ENCODE measurements at places on chromosomes 7 and 10.

GRCh38 chr7:99624484-99624883 is 7.7 kb downstream of the ZSCAN25 start:
- DNase-seq: no peak

GRCh38 chr10:128318366-128318765 is 192.1 kb upstream of the MKI67 start:
- DNase-seq: no peak

DNA sequence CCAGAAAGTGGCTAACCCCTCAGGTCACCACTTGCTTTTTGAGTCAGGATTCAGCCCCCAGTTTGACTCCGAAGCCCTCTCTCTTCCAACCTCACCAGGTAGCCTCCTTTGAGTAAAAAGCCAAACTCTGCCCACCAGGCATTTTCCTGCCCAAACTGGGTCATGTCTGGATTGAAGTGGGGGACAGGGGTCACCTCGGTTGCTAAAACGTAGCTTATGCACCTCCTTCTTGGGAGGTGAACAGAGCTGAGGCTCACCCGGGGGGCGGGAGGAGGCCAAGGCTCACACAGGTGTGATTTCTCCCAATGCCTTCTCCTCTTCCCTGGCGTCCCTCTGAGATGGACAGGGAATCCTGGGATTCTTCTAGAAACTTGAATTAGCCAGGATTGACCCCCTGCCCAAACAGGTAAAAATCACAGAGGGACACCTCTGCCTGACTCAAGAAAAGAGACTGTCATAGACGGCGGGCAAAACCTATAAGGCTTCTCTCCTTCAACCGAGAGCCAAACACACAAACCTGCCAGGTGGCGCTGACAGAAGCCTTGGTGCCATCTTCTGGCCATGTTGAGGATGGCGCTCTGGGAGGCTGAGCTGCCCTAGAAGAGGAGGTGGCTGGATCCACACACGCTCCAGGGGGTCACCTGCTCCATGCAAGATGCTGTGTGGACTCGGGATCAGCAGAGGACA is 51.6 kb downstream of the PRLHR start:
- DNase-seq: peak; percentile 46

DNA sequence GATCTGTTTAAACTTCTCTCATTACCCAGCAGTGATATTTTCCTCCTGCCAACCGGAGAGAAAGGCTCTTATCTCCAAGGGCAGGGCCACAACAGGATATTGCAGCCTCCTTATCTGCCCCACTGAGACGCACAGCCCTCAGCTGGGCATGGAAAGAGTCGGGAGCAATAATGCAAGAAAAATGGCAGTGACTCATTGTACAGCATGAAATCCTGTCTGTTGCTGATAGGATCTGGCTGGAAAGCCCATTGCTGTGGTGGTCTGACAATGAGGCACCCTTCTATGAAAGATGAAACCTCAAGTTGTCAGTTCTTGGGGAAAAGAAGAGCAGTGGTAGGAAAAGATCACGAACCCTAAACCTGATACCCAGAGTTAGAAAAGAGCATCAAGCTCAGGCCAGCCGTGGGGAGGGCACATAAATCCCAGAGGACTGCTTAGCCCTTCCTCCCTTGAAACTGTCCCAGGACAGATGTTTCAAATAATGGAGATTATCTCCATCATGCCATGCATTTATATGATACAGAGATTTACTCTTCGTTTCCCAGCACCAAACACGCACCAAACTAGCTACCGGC is 47.0 kb upstream of the FIGNL1 start:
- peak; percentile 79 for DNase-seq

DNA sequence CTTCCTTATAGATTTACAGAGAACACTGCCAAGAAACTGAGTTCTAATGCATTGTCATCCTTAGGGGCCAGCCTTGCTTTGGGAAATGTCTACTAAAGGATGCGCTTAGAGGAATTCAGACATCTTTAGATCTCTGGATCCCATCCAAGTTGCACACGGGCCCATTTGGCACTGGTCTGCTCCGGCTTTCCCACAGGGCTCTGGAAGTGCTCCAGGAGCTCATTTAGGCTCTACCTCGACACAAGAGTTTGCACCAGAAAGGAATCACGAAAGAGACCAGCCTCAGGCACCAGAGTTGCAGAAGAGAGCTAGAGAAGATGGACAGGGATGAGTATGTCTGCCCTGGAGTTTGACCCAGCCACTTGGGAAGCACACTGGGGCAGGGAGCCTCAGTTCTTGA is 150.1 kb upstream of the TMEM72 start:
- no peak for DNase-seq

DNA sequence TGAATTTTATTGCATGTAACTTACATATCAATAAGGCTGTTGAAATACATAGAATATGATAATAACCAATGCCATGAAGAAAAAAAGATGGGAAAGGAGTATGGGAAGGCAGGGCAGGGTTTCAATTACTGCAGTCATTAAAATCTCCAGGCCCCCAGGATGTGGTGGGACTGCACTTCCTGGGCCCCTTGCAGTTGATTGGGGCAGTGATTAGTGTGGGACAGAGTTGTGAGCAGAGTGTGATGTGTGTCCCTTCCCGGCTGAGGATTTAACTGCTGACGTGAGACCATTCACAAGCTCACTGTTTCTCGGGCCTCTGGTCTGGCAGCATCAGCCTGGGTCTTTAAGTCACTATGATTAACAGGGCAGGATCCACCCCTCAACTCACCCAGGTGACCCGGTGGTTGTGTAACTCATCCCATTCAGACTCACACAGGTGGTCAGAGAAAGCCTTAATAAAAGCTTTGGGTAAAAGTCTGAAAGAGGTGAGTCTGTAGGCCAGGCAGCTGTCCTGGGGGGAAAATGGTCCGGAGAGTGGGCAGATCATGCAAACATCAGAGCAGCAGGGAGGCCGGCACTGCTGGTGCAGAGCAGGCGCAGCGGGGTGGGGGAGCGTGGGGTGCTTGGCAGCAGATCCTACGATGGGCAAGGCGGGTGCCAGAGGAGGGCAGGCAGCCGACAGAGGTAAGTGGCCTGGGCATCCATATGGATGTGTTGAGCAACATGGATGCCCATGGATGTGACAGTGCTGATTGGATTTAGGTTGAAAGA is 36.3 kb upstream of the WDFY4 start:
- no peak for DNase-seq

- DNase-seq: no peak
Measured at GRCh38 chr10:110808123-110808522, 63.6 kb upstream of the PDCD4 start.

GRCh38 chr7:95169678-95170077 is 154.7 kb downstream of the PON1 start:
- no peak for DNase-seq

GRCh38 chr7:36021367-36021766 is 131.7 kb upstream of the EEPD1 start:
- DNase-seq: no peak

GRCh38 chr10:100710151-100710871 is 35.1 kb upstream of the PAX2 start:
- DNase-seq: peak; percentile 17

DNA sequence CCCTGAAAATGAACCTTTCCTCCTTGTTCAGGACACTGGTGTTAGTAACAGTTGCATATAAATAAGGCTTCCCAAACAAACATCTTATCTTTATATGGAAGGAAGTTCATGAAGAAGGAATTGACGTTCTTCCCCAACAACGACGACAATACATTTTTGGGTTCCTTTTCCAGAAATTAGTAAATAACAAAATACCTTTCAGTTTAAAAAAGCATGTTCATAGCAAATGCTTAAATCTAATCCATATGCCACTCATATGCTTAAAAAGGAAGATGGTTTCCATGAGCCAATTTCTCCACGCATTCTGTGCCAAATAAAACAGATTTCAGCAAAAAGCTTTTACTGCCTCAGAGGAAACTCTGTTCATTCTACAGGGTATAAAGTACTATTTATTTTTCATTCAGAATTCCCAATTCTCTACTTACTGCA is 182.6 kb downstream of the COBL start:
- no peak for DNase-seq

DNA sequence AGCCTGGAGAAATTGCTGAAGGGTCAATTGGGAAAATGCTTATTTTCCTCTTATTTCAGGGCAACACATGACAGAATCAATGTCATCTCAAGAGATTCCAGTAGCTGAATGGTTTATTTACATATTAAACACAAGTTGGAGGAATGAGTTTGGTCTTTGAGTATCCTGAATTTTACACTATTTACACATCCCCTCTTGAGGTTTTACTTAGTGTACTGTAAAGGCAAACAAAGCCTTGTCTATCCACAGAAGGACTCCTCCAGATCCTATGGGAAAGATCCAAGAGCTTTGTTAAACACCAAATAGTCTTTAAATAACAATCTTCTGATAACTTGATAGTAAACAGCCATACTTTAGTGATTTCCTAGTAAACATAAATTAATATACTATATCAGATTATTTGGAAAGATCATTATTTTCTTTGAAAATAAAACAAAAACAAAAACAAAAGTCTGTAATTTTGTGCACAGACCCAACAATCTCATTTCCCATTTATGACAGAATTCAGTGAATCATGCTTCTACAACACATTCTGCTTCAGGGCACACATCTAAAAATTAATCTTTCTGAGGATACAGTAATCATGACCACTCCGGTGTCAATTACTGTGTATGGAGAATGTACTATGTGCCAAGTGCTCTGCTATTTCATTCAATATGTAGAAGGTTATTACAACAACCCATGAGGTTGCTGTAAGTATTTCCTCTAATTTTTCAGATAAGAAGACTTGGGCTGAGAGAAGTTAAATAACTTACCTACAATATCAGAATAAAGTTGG is 575.0 kb upstream of the LRRTM3 start:
- no peak for DNase-seq

DNA sequence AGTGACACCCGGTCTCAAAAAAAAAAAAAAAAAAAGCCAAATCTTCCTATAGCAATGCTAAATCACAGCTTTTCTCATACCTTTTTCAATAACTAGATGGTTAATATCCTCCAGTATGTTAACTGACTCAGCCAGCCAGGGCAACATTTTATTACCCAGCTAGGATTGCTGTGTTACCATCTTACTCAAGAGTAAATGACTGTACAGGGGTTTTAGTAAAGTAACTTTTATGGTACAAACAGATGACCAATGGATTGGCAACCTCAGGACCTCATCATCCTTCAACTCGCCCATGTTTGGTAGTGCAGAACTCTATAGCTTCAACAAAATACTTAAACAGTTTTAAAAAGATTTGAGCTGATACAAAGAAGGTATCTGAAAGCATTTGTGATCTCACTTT is 59.5 kb downstream of the HBP1 start:
- no peak for DNase-seq

GRCh38 chr10:69948261-69948660 is 104.4 kb upstream of the MACROH2A2 start:
- DNase-seq: no peak

DNA sequence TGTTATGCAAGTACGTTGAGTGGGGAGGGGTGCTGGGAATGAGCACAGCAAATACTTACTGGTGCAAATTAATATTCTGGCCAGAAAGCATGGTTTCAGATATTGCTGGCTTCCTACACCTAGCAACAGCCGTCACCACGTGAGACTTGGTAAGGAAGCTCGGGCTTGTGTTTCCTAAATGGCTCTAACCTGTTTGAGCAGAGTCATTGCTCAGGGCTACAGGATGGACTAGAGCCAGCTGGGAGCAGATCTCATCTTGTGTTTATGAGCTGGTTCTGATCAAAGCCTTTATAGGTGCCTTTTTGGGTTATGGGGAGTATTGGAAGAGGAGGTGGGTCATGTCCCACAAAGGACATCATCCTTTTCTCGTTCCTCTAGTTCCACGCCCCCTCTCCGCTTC is 200.3 kb downstream of the BUB3 start:
- no peak for DNase-seq

- DNase-seq: no peak
Measured at GRCh38 chr7:139842401-139843210, 13.5 kb downstream of the TBXAS1 start.

GRCh38 chr7:151380199-151381097 is 29.4 kb downstream of the WDR86 start:
- peak; percentile 30 for DNase-seq

- DNase-seq: no peak
Measured at GRCh38 chr10:60957667-60958221, 13.8 kb upstream of the RHOBTB1 start.

DNA sequence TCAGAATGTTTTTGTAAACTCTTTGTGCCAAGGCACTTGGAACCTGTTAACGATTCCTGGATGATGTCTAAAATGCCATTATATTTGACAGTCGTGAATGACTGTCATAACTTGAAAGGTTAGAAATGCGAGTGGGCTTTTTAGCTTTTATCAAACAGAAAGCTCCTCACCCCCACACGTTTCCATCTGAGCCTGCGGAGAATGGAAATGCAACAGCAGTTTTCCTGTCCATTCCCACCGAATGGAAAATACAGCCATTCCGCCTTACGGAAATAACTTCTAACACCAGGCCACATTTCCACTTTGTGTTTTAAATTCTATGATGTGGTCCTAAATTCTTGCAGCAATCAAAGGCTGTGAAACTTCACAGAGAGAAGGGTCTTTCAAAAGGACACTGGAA is 83.8 kb downstream of the ELMO1 start:
- no peak for DNase-seq

DNA sequence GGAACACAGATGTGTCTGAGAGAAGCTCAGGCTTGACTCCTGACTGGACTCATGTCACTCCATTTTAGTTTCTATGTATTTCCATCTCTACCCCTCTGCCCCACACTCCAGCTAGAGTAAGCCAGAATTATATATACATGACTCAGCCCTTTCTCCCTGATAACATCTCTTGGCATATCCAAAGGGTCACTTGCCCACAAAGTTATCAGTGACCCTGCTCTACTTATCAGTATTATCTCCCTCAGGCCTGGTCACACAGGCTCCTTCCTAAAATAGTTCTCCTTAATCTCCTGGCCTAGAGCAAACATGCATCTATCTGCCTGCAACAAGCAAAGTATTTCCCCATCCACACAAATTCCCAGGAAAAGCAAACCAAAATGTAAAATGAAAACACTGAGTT is 598.3 kb downstream of the SUGCT start:
- peak; percentile 81 for DNase-seq

GRCh38 chr10:95243318-95243617 is 47.5 kb downstream of the PDLIM1 start:
- DNase-seq: no peak

DNA sequence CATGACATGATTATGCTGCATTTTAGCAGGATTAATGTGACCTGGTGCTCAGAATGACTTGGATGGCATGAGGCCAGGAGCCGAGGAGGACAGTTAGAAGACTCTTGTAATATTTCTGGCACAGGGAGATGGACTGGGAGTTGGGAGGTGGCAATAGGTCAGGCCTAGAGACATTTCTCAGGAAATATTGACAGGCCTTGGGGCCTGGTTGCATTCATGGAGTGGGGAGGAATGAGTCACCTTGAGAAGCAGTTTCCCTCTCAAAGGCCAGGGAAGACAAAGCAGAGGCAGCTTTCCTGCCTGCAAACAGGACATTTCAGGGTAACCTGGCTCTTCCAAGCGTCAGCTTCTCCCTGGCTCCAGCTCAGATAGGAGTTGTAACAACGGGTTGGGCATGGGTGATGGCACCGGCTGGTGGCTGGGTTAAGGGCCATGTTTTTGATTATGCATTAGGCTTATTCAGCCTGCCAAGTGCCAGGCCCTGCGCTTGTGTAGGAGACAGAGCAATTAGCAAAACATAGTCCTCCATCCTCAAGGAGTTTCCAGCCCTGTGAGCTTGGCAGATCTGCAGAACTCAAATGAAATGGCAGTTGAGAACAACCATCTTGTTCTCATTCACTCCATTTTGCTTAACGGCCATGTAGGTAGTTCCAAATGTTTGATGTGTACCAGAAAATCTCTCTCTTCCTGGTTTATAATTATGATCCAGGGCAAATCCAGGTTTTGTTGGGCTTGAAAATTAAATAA is 38.2 kb downstream of the HK1 start:
- DNase-seq: no peak

GRCh38 chr10:110495731-110496552 is 1.8 kb upstream of the DUSP5 start:
- no peak for DNase-seq

Measured in trophoblast cell (in vitro differentiated cells and primary cell).